ENCODE measurements at places on chromosomes 12 and 14.

DNA sequence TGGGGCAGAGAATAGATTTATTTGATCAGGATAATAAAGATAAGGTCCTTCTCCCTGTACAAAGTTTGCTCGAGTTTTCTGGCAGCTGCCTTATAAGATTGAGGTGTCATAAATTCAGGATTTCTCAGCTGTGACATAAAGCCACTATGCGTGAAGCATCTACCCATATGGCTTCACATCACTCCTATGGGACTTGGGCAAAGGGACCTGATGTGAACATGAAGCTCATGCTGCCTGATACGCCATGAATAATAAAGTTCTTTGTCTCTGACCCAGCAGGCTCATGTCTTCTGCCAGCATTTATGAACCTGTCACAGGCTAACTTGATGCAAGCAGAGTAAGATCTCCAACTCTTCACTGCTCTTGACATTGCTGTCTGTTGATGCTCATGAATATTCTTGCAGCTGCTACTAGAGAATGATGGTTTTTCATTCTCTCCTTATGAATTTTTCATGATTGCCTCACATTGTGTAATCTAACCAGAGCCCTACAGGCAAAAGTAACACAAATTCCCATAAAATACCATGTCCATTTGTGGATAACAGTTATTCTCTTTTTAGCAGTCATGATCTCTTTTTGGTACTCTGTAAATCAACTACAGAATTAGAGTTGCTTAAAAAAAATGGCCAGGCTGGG lies 49.0 kb upstream of the CPNE8 start:
- DNase-seq = no peak

- DNase-seq = no peak
Measured at GRCh38 chr12:6199531-6200255, 507 bp upstream of the CD9 start.

GRCh38 chr12:69523433-69524330 lies 53.5 kb downstream of the FRS2 start:
- DNase-seq = no peak

DNA sequence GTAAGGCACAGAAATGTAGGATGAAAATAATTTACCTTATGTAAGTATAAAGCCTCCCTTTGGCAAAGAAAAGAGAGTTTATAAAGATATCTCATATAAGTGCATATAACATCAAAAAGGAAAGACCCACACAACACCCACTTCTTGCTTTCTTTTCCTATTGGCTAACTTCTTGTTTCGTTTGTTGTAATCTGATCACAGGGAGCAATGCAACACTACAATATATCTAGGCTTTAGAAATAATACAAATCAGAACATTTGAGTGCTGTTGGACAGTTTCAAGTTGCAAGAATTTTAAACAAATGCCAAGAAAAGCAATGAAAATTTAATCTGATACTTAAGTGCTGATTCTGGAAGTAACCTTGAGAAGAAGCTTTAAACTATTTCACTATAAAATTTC lies 1.3 kb downstream of the FGD6 start:
- DNase-seq = no peak

- no peak for DNase-seq
Measured at GRCh38 chr14:32312010-32312331, 17.1 kb upstream of the AKAP6 start.

DNA sequence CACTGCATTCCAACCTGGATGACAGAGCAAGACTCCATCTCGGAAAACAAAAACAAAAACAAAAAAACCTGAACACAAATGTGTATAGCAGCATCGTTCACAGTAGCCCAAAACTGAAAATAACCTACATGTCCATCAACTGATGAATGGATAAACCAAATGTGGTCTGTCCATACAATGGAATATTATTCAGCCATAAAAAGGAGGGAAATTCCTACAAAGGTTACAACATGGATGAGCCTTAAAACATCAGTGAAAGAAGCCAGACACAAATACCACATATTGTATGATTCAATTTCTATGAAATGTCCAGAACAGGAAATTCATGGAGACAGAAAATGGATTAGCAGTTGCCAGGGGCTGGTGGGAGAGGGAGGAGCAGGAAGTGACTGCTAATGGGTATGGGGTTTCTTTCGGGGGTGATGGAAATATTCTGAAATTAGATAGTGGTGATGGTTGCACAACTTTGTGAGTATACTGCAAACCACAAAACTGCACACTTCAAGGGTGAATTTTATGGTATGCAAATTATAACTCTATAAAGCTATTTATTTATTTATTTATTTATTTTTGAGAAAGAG lies 4.0 kb downstream of the MYL2 start:
- DNase-seq = no peak

DNA sequence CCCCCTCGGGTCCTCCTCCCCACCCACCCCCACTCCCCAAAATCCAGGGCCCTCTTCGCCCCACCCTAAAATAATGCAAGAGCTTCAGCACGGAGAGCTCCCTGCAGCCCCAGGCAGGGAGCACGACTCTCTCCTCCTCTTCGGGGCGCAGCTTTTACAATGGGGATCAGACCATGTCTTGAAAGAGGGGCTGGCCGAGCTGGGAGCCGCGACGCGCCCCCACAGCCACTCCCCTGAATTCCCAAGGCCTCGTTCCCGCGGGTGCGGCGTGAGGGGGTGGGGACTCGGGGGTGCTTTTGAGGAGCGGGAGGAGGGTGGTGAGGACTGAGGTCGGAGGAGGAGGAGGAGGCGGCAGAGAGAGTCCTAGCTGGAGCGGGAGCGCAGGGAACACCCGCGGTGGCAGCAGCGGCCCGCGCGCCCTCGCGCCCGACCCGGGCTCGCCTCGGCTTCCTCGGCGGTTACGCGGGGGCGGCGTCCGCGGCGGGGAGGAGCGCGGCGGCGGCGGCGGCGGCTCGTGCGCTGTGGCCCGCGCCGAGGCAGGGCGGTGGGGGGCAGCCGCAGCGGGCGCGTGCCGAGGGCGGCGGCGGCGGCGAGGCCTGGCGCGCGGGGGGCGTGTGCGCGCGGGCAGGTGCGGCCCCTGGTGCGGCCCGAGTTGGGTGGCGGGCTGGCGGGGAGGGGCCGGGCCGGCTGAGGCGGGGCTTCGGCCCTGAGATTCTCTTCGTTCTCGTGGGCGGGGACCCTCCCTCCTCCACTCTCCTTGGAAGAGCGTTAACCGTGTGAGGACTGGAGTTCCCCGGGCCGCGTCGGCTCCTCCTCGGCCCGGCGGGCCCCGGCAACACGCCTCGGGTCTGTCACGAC lies at the start of gene ANKS1B:
ANKS1B (minus strand) TSS at position 666 of the 858 bp plus-strand sequence. CDS start 699 bp downstream, outside the sequence.
- DNase-seq = no peak

DNA sequence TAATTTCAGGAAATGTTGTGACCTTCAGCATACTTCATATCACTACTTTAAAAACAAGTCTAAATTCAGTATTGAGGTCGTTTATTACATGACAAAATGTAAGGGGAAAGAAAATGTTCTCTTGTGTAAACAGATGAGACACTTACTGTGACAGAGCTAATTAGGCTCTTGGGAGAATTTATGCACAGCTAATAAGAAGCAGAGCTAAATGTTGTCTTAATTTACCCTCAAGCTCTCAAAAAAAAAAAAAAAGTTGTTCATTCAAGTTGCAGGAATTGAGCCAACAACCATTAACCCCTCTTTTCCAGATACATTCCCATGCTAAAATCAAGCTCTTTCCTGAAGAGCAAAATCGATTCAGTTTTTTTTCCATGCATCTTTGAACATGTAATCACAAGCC lies 1419.4 kb downstream of the FSCB start:
- DNase-seq = no peak

DNA sequence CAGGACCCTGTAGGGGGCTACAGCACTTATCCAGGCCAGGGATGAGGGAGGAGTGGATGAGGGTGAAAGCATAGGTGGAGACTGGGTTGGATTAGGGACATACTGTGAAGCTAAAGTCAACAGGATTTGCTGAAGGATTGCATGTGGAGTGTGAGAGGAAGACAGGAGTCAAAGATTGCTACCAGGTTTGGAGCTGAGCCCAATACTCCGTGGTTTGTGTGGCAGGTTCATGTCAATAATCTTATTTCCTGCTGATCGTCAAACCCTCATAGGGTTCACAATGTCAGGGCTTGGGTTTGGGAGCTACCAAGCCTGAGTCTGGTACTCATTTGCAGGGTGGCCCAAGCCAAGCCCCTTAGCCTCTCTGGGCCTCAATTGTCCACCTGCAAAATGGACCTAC lies 77.1 kb upstream of the PLXNC1 start:
- DNase-seq = no peak

DNA sequence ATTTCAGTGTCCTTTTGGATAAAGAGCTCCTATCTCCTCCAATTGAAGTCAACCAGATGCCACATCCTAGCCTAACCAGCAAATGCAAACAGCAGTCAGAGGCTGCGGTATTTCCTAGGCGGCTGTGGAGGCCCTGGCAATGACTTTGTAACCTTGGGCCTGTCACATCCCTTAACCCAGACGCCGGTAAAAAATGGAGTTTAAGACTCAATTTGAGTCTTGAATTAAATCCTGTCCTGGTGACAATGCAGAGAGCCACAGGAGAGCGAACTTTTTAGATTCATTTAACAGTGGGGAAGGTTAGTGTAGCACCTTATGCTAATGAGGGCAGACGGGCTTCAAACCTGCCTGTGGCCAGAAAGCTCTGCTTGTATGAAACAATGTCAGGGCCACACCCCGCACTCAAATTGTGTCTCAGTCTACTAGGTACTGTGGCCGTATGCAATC lies 1.3 kb downstream of the C12orf75 start:
- DNase-seq = no peak

DNA sequence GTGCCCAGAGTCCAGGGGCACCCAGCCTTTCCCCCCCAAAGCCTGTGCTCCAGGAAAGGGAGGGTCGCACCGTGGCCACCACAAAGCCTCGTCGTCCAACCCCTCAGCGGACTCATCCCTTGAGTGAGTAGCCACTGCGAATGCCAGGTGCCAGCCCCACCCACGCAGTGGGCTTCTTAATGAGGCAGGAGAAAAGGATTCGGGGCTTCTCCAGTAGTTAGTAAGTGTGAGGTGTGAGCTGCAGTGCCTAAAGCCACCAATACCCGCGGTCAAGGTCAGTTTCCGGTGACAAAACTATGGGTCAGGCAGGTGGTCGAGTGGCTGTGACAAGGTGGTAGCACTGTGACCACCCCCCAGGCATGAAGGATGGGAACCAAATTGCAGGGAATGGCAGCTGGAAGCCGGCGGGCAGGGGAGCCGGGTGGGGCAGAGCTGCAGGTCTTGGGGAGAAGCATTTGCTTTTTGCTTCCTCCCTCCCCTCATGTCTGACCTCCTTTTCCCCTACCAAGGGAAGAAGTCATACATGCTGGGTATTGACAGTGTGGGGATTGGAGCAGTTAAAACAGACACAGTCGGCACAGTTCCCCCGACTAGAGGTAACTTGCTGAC lies 8.0 kb downstream of the RAN start:
- no peak for DNase-seq

- DNase-seq = no peak
Measured at GRCh38 chr14:57501039-57501557, 7.4 kb upstream of the CCDC198 start.

- no peak for DNase-seq
Measured at GRCh38 chr14:95831468-95831867, 45.2 kb upstream of the TUNAR start.

GRCh38 chr12:110245369-110245772 lies 35.7 kb upstream of the ATP2A2 start:
- peak; percentile 11 for DNase-seq

Data from NK-92 treated with Interleukin-12 subunit alpha and Interleukin-12 subunit beta, amount 100 ng/mL, for 24 hours (cell line).